Posterior vena cava (tissue), 2 donors: ENCODE measurements at places on chromosomes 11 and 22. TPM values are rescaled to one million over a fixed set of nuclear protein-coding genes. Genes with fewer than 3 reads are reported as not detected.

DNA sequence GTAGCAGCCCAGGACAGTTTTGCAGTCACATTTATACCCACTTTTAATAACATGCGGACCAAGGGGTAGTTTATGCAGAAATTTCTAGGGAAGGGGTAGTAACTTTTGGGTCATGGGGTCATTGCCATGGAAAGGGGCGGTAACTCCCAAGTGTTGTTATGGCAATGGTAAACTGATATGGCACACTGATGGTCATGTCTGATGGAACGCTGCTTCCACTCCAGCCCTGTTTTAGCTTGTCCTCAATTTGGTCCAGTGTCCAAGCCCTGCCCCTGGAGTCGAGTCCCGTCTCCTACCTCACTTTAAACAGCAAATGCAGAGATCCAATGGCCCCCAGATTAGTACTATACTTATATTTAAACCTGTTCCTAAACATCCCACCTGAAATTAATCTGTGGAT lies 11.2 kb upstream of the SEC14L4 start:
- no peak for DNase-seq

Gene LRRC56
- 0.43 TPM for total RNA-seq

- no peak for DNase-seq
Measured at GRCh38 chr11:129191649-129192048, 476 bp downstream of the ARHGAP32 start.

Gene ARHGAP8
- total RNA-seq: 1.4 TPM

GRCh38 chr11:58061813-58062212 lies 31.1 kb downstream of the OR6Q1 start:
- DNase-seq: no peak

DNA sequence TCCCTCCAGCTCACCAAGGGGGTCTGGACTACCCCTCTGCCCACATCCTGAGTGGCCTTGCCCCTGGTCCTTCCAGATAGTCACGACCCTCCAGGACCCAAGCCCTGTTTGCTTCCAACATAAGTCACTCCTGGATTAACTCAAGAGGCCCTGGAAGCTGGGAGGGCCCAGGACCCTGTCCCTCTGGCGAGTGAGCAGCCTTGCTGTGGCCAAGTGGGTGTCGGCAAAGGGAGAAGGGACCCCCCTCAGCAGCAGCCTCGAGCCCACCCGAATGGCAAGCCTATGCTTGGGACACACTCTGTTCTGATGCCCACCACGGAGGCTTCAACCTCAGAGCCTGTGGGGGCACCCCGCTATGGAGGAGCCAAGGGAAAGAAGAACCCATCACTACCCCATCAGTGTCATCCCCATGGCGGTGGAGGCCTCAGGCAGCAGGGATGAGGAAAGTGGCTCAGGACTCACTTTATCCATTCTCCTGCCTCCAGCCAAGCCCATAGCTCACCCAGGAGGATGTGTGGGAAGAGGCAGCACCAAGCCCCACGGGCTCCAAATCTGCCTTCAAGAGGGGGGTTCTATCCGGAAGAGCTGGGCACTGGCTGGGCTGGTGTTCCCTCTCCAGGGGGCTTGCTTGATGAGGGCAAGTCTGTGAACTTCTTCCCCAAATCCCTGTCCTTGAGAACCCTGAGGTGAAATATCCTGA lies 12.5 kb downstream of the SLC22A12 start:
- DNase-seq: no peak

Gene EML3
- total RNA-seq: 58.7 TPM

- DNase-seq: peak; percentile 31
Measured at GRCh38 chr22:37276776-37277175, 5.5 kb upstream of the CYTH4 start.

- no peak for DNase-seq
Measured at GRCh38 chr11:105611572-105612441, 1.9 kb downstream of the GRIA4 start.

- no peak for DNase-seq
Measured at GRCh38 chr11:122422682-122423081, 232.8 kb upstream of the UBASH3B start.

DNA sequence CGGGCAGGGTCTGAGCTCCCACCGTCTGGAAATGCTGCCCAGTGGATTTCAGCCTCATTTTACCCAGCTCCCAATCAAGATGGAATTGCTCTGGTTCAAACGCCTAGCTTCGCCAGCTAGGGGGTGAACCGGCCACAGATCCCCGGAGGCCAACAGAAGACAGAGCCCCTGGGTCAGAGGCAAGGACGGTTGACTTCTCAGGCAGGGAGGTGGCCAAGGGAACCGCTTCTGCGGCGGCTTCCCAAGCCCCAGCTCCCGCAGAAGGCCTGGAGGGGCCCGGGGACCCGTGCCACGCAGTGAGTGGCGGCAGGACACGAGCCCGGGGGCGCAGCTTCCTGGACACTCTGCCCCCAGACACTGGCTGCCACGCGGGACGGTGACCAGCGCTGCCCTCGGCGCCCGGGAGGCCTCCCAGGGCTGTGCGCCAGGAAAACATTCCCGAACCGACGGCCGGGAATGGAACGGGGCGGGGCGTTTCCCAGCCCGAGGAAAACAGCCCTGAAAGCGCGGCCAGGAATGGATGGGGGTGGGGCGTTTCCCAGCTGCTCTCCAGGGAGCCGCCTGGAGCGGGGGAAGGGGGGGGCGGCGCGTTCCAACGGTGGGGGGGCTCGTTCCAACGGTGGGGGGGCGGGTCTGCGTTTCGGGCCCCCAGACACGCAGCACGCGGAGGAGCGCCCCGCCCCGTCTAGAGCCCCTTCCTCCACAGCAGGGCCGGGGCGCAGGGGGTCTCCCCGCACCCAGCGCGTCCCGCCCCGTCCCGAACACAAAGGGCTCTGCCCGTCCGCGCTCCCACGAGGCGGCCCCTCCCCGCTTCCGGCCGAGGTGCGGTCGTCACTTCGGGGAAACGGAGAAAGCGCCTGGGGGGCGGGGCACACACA lies 13.5 kb upstream of the B4GALNT4 start:
- DNase-seq: peak; percentile 98

GRCh38 chr11:290621-291231 lies 1.8 kb downstream of the PGGHG start:
- DNase-seq: peak; percentile 76

Gene CCDC87
- total RNA-seq: 0.46 TPM

DNA sequence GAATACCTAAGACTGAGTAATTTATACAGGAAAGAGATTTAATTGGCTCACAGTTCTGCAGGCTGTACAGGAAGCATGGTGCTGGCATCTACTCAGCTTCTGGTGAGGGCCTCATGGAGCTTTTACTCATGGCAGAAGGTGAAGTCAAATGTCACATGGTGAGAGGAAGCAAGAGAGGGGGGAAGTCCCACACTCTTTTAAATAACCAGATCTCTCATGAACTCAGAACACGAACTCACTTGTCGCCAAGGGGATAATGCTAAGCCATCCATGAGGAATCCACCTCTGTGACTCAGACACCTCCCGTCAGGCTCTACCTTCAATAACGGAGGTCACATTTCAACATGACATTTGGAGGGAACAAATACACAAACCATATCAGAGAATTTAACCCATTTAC lies 42.2 kb downstream of the BIRC2 start:
- DNase-seq: no peak

- no peak for DNase-seq
Measured at GRCh38 chr22:30964858-30965257, 3.7 kb downstream of the MORC2 start.

- DNase-seq: peak; percentile 94
Measured at GRCh38 chr11:11798586-11799438, 43.0 kb upstream of the USP47 start.

Gene DEFB108B
- not detected for total RNA-seq

DNA sequence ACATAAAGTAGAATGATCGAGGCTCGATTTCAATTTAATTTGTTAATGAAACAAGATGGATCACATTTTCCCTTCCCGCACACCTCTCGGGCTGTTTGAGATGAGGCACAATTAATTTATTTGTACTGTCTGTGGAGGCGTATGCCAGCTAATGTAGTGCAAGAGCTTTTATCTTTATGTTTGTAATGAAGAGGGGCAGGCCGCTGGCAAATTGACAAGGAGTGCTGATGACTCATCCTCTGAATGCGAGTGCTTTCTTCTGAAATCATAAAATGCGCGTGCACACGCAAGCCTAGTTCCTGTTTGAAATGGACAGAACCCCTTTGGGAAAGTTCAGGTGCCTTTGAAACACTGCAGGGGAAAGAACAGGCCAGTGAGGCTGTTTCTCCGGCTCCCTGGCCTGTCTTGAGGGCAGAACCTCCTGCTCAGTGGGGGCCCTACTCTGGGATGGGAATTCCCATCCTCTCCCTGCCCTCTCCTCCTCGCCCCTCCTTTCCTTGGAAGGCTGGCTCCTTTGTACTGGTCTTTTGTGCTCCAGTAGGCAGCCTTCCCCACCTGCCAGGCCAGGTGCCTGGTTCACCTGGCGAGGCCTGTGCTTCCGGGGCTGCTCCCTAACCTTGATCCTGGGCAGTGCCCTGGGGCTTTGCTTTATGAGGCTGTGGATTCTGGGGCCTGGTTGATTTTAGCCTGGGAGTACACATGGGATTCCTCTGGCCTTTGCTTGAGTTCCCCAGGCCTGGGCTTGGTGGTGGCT lies 50.3 kb downstream of the TEAD1 start:
- peak; percentile 86 for DNase-seq

DNA sequence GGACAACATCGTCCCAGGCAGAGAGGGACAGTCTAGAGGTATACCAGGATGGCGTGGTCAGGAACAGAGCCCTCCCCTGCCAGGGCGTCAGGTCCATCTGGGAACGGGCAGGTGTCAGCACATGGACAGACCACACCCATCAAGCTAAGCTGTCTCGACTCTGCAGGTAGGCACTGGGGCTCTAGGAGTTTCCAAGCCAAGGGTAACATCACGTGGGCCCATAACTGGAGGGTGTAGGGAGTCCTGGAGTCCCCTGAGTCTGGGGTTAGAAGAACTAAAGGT lies 75.4 kb downstream of the PHF21B start:
- DNase-seq: no peak

DNA sequence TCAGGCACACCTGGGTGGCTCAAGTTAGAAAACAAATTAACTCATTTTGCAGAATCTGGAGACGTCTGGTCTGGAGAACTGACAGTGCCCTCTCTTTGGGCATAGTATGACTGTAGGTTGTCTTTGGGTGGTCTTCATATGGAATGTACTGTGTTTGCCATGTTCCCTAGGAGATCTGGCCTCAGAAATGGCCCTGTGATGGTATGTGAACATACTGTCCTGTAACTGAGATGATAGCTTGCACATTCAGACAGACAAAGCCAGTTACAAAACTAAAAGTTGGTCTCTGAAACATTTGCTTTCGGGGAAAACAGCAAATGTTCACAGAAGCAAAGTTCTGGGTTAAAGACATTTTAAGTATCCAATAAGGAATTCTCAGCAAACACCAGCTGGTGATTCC lies 29.7 kb downstream of the CD44 start:
- DNase-seq: no peak

DNA sequence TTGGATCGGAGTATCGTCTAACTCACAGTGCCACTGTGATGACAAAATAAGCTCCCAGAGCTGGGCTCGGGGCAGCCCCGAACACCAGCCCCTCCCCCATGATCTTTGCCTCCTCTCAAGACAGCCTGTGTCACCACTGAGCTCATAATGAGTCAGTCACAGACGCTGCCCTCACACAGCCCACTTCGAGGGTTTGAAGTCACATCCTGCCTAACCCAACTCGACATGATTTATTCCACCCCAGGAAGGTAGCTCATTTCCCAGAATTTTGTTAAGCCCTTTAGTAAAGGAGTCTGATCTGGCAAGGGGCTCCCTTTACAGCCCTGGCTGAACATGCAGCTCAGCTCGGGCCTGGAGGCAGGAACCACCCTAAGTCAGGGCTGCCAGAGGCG lies 22.8 kb downstream of the MYH9 start:
- peak; percentile 93 for DNase-seq

Gene CDON
- total RNA-seq: 11.2 TPM

DNA sequence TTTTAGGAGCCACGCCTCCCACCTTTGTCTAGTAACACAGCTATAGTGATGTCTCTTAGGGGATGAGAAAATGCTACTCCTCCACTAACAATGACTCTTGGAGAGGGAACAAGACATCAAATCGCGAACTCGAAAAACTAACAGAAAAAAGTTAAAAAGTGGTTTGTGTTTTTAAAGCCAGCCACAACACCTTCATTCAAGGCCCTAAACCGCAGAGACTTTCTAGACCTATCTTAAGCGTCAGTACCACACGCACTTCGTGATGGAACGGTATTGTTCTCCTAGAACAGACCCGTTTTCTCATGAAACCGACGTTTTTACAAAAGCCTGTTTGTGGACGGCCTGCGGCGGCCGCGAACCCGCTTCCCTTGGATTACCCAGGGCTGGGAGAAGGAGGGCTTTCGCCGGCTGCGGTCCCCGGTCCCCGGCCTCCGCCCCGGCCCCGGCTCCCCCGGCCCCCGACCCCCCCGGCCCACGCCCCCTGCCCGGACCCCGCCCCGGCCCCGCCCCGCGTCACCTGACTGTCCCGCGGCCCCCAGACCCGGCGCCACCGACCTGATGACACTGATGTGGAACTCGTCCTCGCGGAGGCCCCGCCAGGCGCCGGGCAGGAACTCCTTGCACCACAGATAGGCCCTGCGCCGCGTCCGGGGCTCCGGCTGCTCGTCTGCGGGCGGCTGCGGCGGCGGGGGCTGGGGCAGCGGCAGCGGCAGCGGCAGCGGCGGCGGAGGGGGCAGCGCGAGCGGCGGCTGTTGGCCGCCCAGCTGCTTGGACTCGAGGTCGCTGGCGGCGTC lies 718 bp downstream of the CHKA start:
- peak; percentile 91 for DNase-seq

DNA sequence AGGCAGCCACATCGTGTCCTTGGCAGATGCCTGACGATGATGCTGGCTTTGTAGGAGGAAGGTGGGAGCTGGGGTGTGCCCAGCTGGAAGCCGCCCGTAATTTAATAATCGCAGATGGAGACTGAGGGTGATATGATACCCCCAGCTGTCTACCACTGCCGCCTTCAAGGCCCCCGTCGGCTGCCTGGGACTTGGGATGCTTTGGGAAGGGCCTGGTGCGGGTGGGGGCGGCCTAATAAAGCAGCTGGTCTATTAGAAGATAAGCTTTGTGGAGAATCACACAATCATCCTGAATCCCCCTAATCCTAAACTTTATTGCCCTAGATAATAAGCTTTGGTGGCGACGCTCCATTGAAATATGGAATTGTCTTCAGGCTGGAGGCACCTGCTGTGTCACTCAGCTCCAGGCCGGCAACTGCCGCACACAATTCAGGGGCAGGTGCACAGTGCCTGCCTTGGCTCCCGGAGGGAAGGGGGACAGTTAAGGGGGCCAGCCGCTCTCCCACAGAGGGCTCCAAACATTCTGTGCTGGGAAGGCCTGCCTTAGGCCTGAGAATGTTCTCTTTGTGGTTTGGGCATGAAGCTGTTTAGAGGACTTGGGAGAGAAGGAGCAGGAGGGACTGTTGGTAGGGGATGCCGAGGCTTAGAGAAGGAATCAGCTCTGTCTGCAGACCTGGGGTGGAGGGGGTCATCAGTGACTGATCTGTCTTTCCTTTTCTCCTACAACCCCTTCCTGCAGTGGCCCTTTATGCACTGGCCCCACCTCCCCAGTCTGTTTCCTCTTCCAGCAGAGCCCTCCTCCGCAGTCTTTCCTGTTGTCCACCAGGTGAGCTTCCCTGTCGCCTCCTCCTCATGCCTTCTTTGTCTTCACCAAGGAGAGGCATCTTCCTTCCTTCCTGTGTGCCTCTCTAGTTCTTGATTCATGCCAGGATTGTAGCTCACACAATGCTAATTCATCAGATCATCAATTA lies 65.3 kb downstream of the ARL14EP start:
- DNase-seq: no peak
